A549 treated with CORT108297 at 1 μM for 4 hours (cell line): ENCODE measurements at places on chromosomes 3 and 15. TPM values are rescaled to one million over a fixed set of nuclear protein-coding genes. Genes with fewer than 3 reads are reported as not detected.

Gene CYP8B1
- total RNA-seq: not detected in 5 replicates

Gene RPUSD3
- 38.9 to 54.0 TPM (median 49.6 TPM) in 5 replicates for total RNA-seq

Gene TNNC1
- total RNA-seq: 0.92 to 1.5 TPM (median 1.2 TPM) in 5 replicates

Gene C15orf62
- total RNA-seq: 0.05 to 0.08 TPM (median 0.08 TPM) in 5 replicates

Gene HCN4
- 0.22 to 0.35 TPM (median 0.32 TPM) in 5 replicates for total RNA-seq

Gene NR2F2
- total RNA-seq: 23.2 to 26.3 TPM (median 24.2 TPM) in 5 replicates

Gene UTS2B
- 0.05 to 0.16 TPM (median 0.08 TPM) in 5 replicates for total RNA-seq

Gene IRAK2
- 18.5 to 26.4 TPM (median 22.9 TPM) in 5 replicates for total RNA-seq

Gene SLC24A5
- total RNA-seq: not detected in 5 replicates

Gene GP9
- total RNA-seq: not detected in 5 replicates

Gene HCLS1
- total RNA-seq: 0.04 to 0.14 TPM (median 0.13 TPM) in 5 replicates
